Ascending aorta (tissue), 2 donors: ENCODE measurements at places on chromosomes 4 and X.

DNA sequence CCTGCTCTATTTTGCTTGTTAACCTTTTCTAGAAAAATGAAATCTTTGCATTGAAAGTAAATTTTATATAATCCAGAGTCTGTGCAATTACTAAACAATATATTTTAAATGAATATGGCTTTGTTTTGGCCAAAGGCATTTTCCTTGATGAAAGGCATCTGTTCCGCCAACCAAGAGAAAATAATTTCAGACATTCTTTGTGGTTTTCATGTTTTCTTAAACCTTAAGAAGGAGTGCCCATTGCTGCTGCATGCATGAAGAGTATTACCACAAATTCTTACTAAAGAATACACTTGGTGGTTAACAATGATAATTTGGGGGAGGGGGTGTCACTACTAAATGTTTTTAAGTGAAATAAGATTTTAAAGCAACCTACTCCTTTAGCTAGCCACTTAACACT lies 2.7 kb upstream of the PDGFC start:
- no peak for DNase-seq

GRCh38 chr4:147201016-147201415 lies 255.4 kb upstream of the TTC29 start:
- no peak for DNase-seq

GRCh38 chrX:35380808-35381700 lies 417.1 kb upstream of the MAGEB16 start:
- no peak for DNase-seq

DNA sequence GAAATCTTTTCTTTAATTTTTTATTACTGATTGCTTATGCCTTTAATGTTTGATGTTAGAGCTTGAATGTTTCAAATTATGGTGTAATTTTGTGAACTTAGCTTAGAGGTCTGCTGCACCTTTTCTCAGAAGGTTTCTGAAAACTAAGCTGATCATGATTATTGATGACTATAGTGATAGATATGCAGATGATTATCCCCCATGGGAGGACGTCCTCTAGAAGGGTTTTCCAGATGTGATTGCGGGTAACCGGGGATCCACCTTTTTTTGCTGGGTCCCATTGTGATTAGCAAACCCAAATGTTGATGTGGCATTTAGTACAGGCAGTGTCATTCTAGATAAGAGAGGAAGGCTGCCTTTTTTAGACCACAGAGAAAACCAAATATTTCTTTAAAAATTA lies 272.9 kb downstream of the FBXO8 start:
- no peak for DNase-seq

GRCh38 chr4:77344784-77345183 lies 187.8 kb downstream of the CCNG2 start:
- no peak for DNase-seq

GRCh38 chrX:65696613-65697012 lies 29.2 kb downstream of the MSN start:
- DNase-seq, result no peak

GRCh38 chrX:141732031-141732430 lies 33.5 kb upstream of the SPANXD start:
- no peak for DNase-seq

- DNase-seq, result no peak
These were observed 29.3 kb upstream of the CBR4 start for GRCh38 chr4:169039251-169039954.

GRCh38 chr4:78131403-78131802 lies 74.3 kb downstream of the FRAS1 start:
- no peak for DNase-seq

DNA sequence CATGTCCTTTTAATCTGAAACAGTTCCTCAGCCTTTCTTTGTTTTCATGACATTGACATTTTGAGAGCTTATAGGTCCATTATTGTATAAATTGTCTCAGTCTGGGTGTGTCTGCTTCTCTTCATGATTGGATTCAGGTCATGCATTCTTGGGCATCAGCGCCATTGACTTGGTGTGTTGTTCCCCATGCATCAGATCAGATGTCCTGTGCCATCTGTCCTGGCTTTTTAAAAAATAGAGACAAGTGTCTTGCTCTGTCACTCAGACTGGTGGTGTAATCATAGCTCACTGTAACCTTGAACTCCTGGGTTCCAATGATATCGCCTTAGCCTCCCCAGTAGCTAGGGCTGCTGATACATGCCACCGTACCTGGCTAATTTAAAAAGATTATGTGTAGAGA lies 55.7 kb downstream of the TBC1D14 start:
- DNase-seq, result peak; percentile 7

DNA sequence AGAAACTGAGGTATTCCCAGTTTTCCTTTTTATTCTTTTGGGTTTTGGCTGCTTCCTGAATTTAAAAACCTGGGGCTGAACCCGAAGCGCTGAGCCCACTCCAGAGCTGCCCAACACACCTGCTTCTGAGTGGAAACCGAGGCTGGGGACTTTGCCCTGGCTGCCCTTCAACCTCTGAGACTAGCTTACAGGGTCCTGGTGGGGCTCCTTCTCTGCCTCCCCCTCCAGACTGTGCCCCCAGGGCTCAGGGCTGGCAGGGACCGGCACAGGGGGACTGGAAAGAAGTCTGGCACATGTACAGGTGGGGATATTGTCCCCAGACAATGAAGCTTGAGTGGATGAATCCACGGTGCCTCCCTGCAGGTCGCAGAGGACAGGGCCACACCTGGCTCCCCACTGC lies 240.4 kb upstream of the PSAPL1 start:
- no peak for DNase-seq

- no peak for DNase-seq
These were observed 425.8 kb upstream of the PABPC4L start for GRCh38 chr4:134627366-134627765.

DNA sequence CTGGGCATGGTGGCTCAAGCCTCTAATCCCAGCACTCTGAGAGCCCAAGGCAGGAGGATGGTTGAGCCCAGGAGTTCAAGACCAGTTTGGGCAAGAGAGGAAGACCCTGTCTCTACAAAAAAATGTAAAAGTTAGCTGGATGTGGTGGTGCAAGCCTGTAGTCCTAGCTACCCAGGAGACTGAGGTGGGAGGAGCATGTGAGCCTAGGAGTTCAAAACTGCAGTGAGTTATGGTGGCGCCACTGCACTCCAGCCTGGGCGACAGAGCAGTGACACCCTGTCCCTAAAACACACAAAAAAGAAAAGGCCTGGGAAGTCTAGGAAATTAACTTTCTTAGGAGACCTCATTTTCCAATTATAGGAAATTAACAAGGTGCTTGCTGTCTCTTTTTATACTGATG lies 76.8 kb downstream of the JAKMIP1 start:
- no peak for DNase-seq

GRCh38 chrX:34586936-34587335 lies 70.1 kb downstream of the TMEM47 start:
- DNase-seq, result no peak

DNA sequence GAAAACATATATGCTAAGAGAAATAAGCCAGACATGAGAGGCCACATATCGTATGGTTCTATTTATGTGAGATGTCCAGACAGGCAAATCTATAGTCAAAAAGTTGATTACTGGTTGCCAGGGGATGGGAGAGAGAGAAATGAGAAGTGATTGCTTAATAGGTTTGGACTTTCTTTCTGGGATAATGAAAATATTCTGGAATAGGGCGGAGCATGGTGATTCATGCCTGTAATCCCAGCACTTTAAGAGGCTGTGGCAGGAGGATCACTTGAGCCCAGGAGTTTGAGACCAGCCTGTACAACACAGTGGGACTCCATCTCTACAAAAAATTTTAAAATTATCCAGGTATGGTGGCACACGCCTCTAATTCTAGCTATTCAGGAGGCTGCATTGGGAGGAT lies 22.4 kb downstream of the RBM47 start:
- DNase-seq, result no peak

- DNase-seq, result no peak
These were observed 313.9 kb upstream of the NWD2 start for GRCh38 chr4:36930562-36931111.

- DNase-seq, result no peak
These were observed 44.1 kb upstream of the FRMD7 start for GRCh38 chrX:132171881-132172280.

- DNase-seq, result no peak
These were observed 247.1 kb downstream of the BCOR start for GRCh38 chrX:39850630-39851152.

DNA sequence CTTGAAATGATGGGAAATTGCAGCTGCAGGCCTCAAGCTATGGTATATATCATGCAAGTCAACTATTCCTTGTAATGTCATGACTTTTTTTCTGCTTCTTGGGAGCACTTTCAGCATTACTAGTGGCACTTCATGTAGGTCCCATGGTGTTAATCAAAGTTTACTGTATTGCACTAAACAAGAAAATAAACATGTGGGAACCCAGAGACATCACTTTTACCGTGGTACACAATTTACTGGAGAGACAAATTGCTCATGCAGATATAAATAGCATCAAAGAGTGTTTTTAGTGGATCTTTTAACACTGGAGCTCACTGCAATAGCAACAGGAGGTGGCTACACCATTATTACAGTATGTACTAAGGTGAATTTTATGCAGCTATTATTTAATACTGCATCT lies 79.2 kb downstream of the UNC5C start:
- DNase-seq, result no peak

GRCh38 chrX:154121961-154122360 lies 22.1 kb upstream of the OPN1LW start:
- DNase-seq, result no peak

DNA sequence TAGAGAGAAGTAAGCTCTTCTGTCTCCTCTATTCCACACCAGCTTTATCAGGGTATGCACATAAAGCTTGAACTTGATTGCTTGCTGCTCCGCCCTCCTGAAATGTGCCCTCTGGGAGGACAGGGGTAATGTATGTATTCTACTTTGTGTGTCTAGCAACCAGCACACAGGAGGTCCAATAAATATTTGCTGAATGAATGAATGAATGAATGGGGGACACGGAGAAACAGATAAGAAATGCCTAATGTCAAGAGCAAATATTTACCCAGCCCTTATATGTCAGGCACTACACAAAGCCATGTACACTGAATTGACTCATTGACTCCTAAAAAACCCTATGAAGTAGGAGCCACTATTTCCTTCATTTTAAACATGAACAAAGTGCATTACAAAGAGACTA lies 2.3 kb upstream of the MSL3 start:
- DNase-seq, result no peak

GRCh38 chr4:77605210-77605902 lies at the start of gene CXCL13:
TSS of gene CXCL13 (plus strand) at chr4:77605820. CDS start at chr4:77605866, 46 bp downstream.
- DNase-seq, result no peak

DNA sequence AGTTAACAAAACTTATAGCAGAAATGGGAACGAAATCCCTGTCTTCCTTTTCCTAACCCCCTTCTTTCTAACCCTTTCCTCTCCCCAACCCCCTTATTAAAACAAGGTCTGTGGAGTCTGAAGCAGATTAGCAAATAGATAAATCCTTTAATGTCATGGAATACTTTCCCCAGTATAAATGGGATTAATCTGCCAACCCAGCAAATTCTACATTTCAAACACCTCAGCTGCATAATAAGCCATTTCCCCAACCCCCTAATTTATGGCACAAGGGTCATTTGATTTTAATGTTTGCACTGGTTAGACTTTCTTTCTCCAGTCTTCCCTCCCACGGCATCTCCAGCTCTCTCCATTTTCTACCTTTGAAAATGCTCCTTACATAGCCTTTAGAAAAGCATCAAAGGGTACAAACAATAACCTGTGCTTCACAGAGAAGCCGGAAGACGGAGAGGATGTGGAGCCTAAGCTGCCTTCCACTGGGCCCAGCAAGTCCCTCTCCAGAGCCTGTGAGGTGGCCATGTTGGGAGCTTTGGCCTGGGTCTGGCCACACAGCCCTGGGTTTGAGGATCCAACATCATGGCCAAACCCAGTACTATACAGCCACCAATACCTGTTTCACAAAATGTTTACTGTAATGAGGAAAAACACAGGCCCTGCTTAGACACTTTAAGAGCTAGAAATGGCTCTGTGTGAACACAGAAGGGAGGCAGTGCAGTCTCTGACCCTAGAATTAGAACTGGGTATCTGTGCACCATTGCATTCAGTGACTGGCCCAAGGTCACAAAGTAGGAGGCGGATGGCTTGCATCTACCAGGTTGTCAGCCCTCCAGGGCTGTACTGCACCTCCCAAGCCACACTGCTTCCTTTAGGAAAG lies 56.9 kb upstream of the SPRY1 start:
- no peak for DNase-seq

DNA sequence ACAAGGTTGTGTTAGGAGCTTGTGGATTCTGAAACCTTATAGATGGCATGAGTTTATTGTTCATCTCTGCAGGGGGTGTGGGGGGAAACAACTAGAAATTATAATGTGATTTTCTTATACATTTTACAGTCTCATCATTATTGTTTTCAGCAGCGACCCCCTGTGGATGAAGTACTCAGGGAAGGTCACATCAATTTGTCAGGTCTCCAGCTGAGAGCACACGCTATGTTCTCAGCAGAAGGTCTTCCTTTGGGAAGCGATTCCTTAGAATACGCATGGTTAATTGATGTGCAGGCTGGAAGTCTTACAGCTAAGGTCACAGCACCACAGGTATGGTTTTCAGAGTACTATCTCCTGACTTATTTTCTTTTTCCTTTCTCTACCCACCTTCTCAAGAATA lies 72.2 kb downstream of the BLTP1 start:
- no peak for DNase-seq

DNA sequence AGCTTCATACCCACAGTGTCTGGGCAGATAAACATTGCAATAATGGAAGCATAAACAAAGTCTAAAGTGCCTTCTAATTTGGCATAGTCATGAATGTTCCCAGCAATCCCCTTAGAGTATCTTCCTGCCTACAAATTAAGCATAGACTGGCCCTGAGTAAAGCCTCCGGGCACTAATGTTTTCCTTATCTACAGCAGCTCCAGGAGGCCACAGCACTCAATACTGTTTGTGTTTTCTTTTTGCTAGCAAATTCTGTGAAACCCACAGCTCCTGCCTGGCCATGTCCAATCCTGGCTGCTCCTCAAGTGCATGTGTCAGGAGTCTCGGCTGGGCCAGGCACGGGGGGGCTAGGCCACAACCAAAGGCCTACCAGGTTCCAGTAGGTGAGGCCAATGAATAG lies 102.7 kb upstream of the TBC1D9 start:
- DNase-seq, result no peak

DNA sequence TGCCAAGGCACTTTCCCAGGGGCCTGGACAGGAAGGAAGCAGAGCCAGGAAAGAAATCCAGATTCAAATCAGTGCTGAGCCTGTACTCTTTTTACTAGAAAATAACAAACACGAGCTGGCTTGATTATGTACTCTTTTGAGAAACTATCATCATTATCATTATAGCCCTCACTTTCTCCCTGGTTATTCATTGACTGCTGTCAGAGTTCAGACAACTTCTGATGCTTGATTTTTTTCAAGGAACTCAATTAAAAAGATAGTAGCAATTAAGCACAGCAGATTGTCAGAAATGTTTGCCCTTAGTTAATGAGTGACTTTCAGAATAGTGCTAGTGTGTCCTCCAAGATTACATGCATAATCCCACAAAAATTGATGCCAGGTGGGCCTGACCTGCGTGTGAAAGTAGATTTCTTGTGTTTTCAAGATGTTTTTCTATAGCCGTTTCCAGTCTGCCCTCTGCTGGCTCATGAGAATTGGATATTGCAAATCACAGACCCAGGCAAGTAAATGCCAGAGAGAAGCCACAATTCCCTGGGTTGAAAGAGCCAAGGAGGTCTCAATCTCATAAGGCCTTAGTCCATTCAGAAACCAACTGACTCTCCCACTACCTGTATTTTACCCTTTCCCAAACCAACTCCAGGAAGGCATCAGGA lies 14.3 kb upstream of the PNPLA4 start:
- DNase-seq, result no peak

- no peak for DNase-seq
These were observed 322.0 kb downstream of the FSTL5 start for GRCh38 chr4:161841759-161842158.
